NCI-H1417 treated with DMSO at 0.1 percent for 48 hours (cell line): ENCODE measurements at places on chromosomes 2 and 18.
A peak's percentile ranks its signal among the peaks of the same experiment; 100 is the strongest.

GRCh38 chr2:127175041-127175721 lies 44.9 kb downstream of the CYP27C1 start:
- no peak for DNase-seq

GRCh38 chr2:127607399-127607908 lies 38.5 kb upstream of the GPR17 start:
- no peak for DNase-seq

- no peak for DNase-seq
Measured at GRCh38 chr2:88540346-88540745, 86.9 kb downstream of the EIF2AK3 start.

DNA sequence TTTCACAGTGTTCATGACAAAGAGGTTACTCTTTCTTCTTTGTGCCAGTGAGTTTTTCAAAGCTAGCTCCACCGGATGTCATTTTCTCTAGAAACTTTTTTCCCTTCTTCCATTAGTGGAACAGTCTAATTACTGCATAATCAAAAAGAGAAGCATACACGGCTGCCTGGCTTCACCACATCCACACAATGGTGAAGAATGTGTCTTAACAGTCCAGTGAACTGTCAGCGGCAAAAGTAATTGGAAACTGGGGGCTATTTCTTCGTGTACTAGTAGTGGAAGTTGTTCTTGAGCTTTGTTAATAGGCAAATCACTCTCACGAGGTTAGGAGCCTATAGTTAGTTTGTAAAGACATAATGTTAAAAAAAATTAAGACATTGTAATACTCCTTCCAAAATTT lies 32.9 kb upstream of the PIK3C3 start:
- no peak for DNase-seq

- DNase-seq = no peak
Measured at GRCh38 chr2:240293557-240294461, 141.7 kb upstream of the GPC1 start.

DNA sequence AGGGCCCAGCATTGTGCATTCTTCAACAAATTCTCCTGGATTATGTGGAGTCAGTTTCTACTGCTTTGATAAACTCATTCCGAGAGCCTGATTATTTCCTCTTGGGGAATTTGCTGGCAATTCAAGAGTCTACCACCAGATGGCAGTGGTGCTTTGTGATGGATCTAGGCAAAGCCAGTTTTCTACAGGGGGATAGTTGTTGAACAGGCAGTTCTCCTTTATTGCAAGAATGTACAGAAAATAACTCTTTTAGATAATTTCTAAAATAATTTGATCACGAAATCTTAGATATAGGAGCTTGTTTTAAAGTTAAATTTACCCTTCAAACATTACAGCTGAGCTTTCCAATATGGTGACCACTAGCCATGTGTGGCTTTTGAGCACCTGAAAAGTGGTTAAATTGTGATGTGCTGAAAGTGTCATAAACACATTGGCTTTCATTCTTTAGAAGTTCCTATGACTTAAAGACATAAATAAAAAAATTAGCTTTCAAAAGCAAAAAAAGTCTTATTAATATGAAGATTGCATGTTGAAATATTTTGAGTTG lies 66.7 kb upstream of the HAAO start:
- DNase-seq = no peak

GRCh38 chr2:138307099-138307498 lies 194.5 kb upstream of the SPOPL start:
- DNase-seq = no peak

DNA sequence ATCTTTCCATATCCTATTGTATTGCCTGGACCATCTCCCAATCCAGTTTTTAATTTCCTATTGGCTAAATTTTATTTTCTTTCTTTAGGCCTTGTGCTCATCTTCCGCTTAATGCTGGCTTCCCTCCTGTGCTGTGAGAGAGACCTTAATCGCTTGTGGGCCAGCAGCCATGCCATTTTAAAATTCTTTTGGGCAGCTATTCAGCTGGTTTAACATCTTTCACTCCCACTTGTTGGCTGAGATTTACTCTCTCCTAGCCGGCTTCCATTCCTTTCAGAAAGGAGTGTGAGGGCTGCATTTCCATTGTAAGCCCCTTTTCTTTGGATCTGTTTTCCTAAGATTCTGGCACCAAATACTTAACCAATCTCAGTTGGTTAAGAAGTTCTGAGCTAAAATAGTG lies 140.9 kb upstream of the RASGRP3 start:
- no peak for DNase-seq

GRCh38 chr2:123771928-123772632 lies 253.0 kb upstream of the CNTNAP5 start:
- DNase-seq = no peak

GRCh38 chr2:157744571-157745076 lies 116.0 kb upstream of the ACVR1C start:
- DNase-seq = no peak

GRCh38 chr18:77461062-77461688 lies 211.5 kb downstream of the GALR1 start:
- DNase-seq = no peak

DNA sequence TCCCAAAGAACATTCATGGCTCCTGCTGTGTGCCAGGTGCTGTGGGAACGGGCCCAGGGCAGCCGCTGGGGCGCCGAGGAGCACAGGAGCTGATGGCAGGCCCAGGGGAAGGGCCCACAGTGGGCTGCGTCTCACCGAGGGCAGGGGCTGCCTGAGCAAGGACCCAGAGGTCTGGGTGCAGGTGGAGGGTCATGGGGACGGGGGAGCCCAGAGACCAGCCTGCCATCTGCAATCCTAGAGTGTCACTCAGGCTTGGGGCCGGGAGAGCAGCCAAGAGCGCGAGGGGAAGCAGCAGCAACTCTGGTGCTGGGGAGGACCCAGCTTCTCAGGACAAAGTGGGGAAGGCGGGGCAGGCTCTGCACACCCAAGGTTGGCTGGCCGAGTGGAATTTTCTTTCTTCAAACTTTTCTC lies 207.4 kb downstream of the HDAC4 start:
- no peak for DNase-seq

DNA sequence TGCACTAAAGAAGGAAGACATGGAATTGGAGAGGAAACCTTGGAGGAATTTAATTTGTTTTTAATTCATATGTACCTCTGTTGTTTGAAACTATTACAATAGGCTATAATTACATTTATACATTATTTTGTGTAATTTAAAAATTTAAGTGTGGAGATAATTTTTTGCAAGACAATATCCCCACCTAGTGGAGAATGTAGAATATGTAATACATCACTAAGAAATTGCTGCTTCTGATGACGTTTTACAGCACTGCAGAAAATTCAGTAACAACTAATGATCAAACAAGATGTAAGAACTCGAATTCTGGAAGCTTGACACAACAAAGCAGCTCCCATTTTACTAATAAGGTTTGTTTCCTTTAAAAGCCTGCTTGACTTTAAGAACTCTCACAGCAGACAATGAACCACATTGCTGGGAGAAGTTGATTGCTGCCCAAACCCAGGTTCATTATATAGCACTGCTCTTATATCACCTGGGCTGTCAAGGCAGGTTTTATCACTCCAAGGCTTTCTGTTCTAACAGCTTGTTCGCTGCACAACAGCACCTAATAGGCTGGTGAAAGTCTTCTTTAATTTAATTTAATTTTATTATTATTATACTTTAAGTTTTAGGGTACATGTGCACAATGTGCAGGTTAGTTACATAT lies 53.4 kb downstream of the THADA start:
- DNase-seq = no peak

GRCh38 chr2:168601741-168602140 lies 145.7 kb downstream of the CERS6 start:
- no peak for DNase-seq

DNA sequence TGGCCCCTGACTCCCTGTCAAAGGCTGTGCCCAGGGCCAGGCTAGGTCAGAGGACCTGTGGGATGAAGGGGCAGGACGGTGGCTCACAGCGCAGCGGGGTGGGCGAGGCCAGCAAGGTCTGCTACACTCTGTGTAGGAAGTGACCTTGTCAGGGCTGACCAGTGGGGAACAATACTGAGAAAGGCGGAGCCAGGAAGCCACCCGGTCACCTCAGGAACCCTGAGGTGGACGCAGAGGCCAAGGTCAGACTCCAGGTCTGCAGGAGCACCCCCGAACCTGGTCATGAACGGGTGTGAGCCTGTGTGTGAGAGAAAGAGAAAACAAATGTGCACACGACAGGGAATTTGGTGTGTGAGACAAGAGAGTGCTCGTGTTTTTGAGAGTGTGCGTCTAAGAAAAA lies 72.3 kb downstream of the SMAD7 start:
- DNase-seq = no peak

- DNase-seq = no peak
Measured at GRCh38 chr2:218860950-218861381, 1.4 kb downstream of the WNT6 start.

GRCh38 chr2:63378589-63378988 lies 209.7 kb downstream of the WDPCP start:
- no peak for DNase-seq

DNA sequence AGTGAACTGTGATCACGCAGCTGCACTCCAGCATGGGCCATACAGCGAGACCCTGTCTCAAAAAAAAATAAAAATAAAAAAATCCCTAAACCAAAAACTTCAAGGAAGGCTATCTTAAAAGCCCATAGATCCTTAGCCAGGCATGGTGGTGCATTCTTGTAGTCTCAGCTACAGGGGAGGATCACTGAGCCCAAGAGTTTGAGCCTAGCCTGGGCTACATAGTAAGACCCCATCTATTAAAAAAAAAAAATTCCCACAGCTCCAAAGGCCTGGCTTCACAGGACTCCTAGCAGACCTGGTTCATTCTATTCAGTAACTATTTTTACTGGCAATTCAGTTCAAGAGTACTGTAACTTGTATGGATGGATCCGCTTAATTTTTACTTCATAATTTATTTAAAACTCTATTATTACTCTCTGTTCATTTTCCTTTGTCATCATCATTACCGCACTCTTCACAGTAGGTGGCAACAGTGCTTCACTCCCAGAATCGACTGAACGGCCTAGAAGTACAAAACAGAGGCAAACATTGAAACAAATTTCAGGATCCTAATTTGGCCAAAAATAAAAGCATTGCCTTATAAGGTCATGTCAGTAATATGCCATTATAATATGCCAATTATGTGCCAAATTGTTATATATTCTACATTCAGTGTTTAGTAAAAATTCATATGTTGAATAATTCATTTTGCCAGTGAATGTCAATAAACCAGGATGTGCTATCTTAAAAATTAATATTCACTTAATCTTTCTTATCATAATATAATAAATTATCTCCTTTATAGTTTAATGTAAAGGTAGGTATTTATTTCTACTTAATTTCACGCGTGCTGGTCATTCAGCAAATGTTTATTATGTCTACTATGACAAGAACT lies 14.3 kb upstream of the STAM2 start:
- DNase-seq = peak; percentile 14

DNA sequence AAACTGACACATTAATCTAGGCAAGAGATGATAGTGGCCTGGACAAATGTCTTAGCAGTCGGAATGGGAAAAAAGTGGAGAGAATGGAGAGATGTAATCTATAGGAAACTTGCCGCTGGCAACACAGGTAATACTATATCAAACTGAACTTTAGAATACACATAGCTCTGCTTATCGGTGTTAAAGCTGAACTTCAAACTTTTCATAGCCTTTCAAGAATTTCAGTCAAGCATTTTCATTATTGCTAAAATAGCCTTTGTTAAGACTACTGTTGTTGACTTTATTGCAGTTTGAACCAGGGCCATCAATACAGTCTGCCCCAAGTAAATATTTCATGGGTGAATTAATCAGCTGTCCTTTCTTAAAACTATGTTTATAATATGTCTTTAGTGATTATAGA lies 12.9 kb upstream of the CHST9 start:
- DNase-seq = no peak

DNA sequence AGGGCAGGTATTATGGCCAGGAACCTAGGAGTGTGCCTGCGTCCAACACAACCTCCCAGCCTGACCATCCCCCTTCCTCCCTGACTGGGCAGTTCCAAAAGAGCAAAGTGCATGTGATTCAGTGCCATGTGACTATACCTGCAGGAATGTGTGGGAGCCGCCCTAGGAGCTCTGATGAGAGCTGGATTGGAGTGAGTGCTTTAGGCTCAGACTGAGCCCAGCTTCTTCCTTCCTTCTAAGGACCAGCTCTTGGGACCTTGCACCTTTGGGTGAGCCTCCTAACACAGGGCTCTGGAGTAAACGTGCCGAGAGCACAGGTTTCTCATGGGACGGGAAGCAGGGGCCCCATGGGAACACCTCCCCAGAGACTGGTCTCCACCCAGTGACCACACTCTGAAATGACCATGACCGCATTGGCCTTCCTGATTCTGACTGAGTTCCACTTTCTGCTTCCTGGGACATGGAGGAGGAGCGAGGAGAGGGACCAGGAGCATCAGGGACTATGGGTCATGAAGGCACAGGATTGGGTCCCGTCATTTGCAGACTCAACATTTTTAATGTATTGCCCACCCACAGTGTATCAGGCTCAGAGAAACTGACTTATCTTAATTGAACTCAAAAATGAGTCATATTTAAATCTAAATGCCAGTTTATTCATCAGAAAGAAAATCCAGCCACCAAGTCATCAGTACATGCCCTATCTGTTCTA lies 87.8 kb upstream of the BCL2L11 start:
- DNase-seq = no peak

DNA sequence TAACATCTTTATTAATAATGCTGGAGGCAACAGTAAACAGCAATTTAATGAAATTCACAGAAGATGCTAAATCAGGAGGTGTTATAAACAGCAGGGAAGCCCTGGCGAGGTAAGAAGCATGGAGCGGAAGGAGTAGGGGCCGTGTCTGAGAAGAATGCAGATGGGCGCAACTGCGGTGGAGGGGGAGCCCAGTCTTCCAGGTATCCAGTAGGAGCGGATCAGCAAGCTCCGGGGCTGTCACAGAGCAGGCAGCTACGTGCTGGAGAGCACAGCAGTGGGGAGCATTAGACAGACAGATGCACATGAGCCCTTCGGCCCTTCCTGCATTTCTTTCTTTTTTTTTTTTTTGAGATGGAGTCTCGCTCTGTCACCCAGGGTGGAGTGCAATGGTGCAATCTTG lies 82.3 kb downstream of the SH3RF3 start:
- DNase-seq = no peak

DNA sequence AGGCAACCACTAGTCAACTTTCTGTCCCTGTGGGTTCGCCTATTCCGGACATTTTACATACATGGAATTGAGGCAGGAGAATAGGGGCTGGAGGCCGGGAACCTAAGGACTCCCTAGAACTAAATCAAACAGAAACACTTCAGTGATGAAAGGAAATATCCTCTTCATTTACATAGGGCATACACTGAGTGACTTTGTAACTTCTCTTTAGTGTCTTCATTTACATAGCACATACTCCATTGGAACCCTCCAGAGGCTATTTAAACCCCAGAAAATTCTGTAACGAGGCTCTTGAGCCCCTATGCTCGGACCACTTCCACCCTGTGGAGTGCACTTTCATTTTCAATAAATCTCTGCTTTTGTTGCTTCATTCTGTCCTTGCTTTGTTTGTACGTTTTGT lies 56.5 kb downstream of the CCDC195 start:
- DNase-seq = no peak

GRCh38 chr2:45123521-45124191 lies 114.4 kb upstream of the SIX2 start:
- DNase-seq = no peak

- no peak for DNase-seq
Measured at GRCh38 chr2:119921825-119922224, 91.1 kb upstream of the EPB41L5 start.

- no peak for DNase-seq
Measured at GRCh38 chr2:81895620-81896250, 1591.2 kb upstream of the LRRTM1 start.

- DNase-seq = no peak
Measured at GRCh38 chr18:32661486-32662299, 111.1 kb downstream of the KLHL14 start.

GRCh38 chr2:151810489-151810888 lies 17.7 kb downstream of the ARL5A start:
- DNase-seq = no peak
